ENCODE measurements at places on chromosomes 11 and 22.

DNA sequence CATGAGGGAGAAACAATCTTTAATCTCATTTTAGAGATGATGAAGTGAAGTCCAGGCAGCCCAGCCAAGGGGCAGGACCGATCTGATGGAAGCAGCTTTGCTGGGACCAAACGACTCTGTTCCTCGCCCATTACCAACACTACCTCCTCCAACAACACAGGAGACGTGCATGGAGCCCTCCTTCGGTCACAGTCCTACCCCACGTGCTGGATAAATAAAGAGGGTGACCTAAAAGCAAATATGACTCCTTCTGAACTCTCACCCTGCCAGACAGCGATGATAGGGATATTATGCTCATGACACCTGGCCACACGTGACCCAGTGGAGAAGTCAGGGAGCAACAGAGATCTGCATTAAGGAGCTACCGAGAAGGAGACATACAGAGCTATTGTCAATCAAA, 26.0 kb downstream of the SCGB1A1 start:
- no peak for DNase-seq

DNA sequence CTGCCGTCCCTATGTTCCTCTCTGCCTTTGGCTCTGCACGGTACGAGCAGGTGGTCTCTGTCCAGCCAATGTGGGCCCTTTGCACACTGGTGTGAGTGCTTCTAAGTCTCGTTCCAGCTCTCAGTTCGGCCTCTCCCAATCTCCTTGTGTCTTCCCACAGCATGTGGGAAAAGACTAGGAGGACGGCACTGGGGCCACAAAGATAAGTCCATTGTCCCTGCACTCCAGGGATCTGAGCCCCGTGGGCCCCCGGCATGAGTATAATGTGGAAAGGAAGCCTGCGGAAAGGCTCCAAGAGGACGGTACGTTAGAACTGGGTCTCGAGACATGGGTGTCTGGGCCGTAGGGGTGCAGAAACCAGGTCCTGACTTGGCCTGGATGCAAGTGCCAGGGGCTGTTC, 16.4 kb downstream of the MYEOV start:
- no peak for DNase-seq

DNA sequence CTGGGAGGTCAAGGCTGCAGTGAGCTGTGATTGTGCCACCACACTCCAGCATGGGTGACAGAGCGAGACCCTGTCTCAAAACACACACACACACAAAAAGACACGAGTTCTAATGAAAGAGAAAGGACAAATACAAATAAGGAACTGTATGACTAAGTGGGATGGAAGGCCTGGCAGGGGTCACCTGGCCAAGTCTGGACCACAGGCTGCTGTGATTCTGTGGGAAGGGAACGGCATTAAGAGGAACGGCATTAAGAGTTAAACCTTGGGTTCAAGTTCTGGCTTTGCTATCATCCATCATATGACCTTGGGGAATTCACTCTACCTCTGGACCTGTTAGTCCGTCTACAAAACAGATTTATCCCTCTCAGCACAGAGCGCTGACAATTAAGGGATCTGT, 47.7 kb downstream of the LRFN4 start:
- DNase-seq = no peak

DNA sequence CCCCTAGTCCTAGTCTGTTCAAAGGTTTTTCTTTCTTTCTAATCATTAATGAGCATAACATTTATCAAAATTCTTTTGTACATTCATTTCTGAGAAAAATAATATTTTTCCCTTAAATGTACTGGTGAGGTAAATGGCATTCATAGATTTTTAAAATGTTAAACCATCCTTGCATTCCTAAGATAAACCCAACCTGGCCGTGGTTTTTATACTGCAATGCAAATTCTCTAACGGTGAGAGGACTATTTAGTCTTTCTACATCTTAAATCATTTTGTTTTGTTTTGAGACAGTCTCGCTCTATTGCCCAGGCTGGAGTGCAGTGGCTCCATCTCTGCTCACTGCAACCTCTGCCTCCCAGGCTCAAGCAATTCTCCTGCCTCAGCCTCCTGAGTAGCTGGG, 40.6 kb downstream of the TRMU start:
- DNase-seq = no peak

DNA sequence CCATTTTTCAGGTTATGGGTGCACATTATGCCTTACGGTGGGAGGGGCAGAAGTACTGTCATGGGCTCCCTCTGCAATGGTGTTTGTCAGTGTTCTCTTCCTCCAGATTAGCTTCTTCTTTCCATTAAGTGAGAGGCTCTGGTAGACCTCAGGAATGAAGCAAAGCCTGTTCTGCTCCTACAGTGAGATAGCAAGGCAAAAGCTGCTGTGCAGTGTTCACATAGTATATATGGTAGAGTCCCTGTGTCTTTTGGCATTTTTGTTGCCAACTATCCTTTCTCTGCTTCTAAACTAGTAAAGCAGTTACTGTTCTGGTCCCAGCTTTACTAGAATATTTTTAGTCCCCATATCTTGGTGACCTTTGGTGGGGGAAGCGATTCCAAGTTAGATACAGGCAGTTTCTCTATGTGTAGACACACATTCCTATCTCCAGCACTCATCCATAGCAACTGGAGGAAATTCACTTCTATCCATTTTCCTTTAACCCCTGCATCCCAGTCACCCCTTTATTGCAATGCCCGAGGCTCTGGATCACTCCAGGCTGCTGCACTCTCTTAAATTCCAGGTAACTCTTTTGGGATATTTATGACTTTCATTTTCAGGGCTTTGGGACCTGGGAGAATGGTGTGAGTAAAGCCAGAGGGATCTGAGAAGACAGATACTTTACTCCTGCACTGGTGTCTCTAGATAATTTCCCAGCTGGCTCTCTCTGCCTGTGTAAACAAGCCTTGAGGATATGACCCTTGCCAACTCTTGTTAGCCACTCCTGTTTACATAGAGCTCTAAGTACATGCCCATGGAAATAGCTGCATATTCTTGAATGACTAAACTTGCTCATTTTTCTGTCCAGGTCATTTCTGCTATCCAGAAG, 3.9 kb upstream of the TRIM34 start:
- DNase-seq = no peak

GRCh38 chr11:61266602-61267001, 25.6 kb downstream of the PGA5 start:
- no peak for DNase-seq

- DNase-seq = no peak
Measured at GRCh38 chr11:120632579-120632978, 121.0 kb downstream of the GRIK4 start.

DNA sequence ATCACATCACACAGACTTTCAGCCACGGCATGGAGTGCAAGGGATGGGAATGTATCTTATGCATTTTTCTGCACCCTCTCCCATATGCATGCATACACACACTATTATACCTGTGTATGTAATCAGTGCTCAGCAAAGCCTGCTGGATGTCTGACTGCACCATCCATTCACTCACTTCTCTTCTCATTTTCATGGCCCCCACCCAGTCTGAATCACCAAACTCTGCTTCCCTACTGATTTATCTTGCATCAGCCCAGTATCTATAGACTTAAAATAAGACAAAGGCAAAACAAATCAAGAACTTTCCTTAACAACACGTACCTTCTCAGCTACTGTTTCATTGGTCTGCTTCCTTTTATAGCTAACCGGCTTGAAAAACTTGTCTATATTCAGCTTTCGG, 21.6 kb downstream of the DBX1 start:
- DNase-seq = no peak

GRCh38 chr11:122040464-122040863, 75.6 kb downstream of the BLID start:
- no peak for DNase-seq
